Liver (tissue), 10 donors: ENCODE measurements at places on chromosomes 1 and 21. TPM values are rescaled to one million over a fixed set of nuclear protein-coding genes. Genes with fewer than 3 reads are reported as not detected.

- H3K4me1 ChIP-seq: no peaks in the 10 kb centered on the region
- no peaks in the 10 kb centered on the region for H3K27me3 ChIP-seq
- no peak overlapping the region for H3K27ac ChIP-seq
Measured at GRCh38 chr1:14435368-14436023, 163.0 kb upstream of the KAZN start.

Gene PIK3R3
- total RNA-seq: 3.7 TPM

DNA sequence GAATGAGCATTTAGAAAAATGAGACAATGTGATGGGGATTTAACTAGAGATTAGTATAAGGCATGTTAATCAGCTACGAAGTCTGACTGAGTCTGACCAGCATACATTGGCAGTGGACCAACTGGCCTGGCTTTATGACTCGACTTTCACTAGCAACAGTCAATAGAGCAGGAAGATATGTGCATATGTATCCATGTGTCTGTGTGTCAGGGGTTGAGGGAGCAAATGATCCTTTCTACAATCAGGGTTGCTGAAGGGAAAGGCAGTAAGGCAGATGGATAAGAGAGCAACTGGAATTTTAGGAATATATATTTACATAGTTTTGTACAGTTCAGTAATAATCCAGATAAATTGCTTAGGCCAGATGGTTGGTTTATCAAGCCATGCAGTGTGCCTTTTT is 645.6 kb downstream of the PLA2G4A start:
- H3K27ac ChIP-seq: no peak overlapping the region
- no peak for DNase-seq
- H3K4me3 ChIP-seq: no peak overlapping the region
- no peaks in the 10 kb centered on the region for H3K36me3 ChIP-seq
- H3K4me1 ChIP-seq: no peaks in the 10 kb centered on the region

Gene MX2
- 2.6 TPM for total RNA-seq

DNA sequence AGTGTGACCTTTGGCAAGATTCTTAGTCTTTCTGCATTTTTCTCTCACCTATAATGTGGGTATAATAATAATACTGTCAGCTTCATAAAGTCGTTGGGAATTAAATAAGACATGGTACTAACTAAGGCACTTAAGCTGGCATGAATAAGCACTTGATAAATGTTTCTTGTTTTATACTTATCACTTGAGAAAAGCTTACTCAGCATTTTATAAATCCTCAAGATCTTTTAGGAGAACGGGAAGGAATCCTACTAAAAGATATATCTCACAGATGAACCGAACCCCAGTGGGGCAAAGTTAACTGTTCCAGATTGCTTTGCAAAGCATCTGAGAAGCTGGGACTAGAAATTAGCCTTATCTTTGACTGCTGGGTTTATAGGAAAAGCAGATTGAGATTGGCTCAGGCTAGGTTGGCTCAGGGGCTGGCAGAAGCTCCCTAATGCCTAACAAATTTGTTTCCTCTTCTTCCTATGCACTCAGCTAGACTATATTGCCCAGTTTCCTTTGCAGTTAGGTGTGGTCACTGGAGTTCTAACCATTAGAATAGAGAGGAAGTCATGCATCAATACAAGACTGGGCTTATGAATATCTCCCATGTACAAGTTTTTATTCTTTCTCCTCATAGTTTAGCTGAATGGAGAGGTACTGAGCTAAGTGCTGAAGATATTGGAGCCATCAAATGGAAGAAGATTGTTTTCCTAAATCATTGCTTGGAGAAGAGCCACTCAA is 110.3 kb downstream of the TBX15 start:
- H3K4me3 ChIP-seq: no peak overlapping the region
- no peaks in the 10 kb centered on the region for H3K4me1 ChIP-seq
- DNase-seq: no peak
- no peaks in the 10 kb centered on the region for H3K27me3 ChIP-seq

Gene LCE1A
- total RNA-seq: not detected

- H3K4me3 ChIP-seq: no peak overlapping the region
- H3K36me3 ChIP-seq: no peaks in the 10 kb centered on the region
Measured at GRCh38 chr1:211643324-211644212, 31.9 kb downstream of the NEK2 start.

Gene CADM3
- 0.14 TPM for total RNA-seq

DNA sequence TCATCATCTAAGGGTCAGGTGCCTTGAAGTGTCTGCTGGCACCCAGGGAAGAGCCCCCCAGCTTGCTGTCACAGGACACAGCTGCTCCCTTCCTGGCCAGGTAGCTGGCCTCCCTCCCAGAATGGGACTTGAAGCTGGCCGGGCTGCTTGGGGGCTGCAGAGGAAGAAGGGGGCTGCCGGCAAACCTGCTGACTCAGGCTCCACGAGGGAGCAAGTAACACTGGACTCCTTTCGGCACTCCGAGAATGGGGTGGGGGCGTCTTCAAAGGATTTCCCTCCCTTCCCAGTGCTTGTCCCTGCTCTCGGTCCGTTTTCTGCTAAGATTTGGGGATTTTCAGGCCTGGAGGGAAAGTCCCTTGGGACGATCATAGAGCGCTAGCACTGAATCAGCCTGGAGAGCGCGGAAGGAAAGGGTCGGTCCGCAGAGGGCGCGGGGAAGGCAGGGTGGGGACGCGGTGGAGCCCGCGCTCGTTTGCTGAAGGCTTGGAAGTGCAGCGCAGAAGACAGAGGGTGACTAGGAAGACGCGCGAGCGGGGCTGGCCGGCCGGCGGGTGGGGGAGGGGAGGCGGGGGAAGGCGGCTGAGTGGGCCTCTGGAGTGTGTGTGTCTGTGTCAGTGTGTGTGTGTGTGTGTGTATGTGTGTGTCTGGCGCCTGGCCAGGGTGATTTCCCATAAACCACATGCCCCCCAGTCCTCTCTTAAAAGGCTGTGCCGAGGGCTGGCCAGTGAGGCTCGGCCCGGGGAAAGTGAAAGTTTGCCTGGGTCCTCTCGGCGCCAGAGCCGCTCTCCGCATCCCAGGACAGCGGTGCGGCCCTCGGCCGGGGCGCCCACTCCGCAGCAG is at the start of gene CSF1:
TSS of gene CSF1 (plus strand) at position 727 of the 840 bp plus-strand sequence. CDS start 175 bp downstream, outside the sequence.
- peak within 1 kb of the TSS; percentile 79 for H3K4me3 ChIP-seq
- peak within 1 kb of the TSS; percentile 49 for H3K27ac ChIP-seq
- peaks cover 10% of the 10 kb centered on the region for H3K36me3 ChIP-seq
- peaks cover 44% of the 10 kb centered on the region for H3K4me1 ChIP-seq
- peak; percentile 77 for DNase-seq

DNA sequence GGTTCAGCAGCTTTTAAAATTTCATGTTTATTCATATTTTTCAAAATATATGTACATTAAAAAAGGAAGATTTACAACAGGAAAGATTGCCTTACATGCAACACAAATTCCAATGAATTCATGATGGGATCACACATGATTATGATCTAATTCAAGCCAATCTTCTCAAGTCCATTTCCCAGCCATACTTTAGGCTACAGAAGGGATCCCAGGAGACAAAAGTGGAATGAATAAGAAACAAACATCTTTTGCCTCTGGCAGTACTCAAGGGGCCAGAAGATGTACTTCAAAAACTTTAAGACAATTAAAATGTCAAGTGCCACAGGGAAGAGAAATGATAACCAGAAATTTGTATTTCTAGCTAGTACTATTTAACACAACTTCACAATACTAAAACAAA is 10.2 kb upstream of the SH2D5 start:
- no peak overlapping the region for H3K27ac ChIP-seq
- H3K27me3 ChIP-seq: no peaks in the 10 kb centered on the region
- H3K4me1 ChIP-seq: no peaks in the 10 kb centered on the region

DNA sequence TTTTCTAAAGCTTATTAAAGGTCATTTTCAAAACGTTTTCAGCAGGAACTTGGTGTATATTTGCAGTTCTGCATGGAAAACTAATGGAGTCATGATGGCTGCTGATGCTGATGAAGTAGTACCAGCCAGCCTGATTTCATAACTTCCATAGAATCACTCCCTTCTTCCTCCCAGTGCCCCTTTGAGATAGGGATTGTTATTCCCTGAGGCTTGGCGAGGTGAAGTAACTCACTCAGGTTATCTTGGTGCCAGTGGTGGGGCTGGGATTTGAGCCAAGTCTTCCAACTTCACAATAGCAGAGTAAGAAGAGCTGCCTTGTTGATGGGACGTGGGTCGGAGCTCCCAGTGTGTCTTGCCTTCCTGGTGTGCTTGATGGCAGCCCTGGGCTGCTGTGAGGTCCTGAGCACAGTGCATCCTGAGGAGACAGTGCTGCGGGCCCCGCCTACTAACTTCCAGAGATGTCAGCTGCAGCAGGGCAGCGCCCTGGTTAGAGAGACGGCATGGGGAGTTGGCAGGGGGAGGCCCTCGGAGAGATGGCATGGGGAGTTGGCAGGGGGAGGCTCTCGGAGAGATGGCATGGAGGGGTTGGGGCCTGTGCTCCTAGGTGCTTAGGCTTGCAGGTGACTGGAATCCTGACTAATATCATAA is 92.6 kb downstream of the PCBP3 start:
- H3K36me3 ChIP-seq: no peaks in the 10 kb centered on the region
- H3K27me3 ChIP-seq: no peaks in the 10 kb centered on the region
- H3K4me1 ChIP-seq: no peaks in the 10 kb centered on the region
- no peak overlapping the region for H3K4me3 ChIP-seq

Gene SON
- 128 TPM for total RNA-seq

DNA sequence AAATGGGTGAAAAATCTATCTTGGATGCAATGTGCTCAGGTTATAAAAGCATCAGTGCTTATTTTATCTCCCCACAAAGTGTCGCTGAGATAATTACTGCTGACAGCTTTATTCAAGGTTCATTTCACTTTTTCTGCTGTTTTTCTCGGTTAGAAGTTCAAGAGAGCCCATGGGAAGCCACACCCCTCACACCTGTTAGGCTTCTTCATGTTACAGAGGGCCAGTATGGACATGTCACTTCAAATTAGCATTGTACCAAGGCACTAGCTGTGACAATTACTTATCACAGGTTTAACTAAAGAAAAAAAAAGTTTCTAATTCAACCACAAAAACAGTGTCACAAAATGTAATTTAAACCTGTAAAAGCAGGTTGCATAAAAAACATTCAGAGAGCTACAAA is 187.3 kb upstream of the DMRTA2 start:
- no peaks in the 10 kb centered on the region for H3K27me3 ChIP-seq
- no peak for DNase-seq
- H3K27ac ChIP-seq: no peak overlapping the region
- no peak overlapping the region for H3K4me3 ChIP-seq
- no peaks in the 10 kb centered on the region for H3K36me3 ChIP-seq

DNA sequence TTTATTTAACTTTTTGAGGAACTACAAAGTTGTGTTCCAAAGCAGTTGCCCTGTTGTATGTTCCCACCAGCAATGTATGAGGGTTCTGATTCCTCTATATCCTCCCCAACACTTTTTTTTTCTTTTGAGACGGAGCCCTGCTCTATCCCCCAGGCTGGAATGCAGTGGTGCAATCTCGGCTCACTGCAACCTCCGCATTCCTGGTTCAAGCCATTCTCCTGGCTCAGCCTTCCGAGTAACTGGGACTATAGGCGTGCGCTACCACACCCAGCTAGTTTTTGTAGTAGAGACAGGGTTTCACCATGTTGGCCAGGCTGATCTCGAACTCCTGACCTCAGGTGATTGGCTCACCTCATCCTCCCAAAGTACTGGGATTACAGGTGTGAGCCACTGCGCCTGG is 60.4 kb upstream of the ENAH start:
- no peak overlapping the region for H3K27ac ChIP-seq
- H3K27me3 ChIP-seq: no peaks in the 10 kb centered on the region
- no peaks in the 10 kb centered on the region for H3K36me3 ChIP-seq
- H3K4me1 ChIP-seq: no peaks in the 10 kb centered on the region
- H3K4me3 ChIP-seq: no peak overlapping the region
- DNase-seq: no peak

DNA sequence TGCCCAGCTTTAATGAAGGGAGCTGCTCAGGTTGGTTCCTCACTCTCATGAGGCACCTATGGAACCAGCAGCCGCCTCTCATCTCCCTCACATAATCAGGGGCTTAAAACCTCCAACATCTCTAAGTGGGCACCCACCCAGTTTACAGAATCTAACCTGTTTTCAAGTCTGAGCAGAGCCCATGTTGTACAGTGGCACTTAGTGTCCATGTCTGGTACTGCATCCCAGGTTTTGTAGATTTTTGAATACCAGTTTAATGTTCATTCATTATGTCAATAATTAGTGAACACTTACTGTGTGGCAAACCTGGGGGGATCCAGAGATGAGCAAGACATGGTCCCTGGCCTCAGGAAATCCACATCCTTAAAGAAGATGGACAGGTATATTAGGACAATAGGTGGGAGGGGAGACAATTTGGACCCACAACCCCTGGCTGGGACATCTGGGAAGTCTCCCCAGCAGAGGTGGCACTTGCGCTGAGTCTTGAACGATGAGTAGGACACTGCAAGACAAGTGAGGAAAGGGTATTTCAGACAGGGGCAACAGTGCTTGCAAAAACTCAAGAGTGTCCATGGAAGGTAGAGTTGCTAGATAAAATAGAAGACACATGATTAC is 83.3 kb downstream of the LACTBL1 start:
- no peak for DNase-seq
- H3K4me3 ChIP-seq: no peak overlapping the region
- H3K4me1 ChIP-seq: no peaks in the 10 kb centered on the region
- no peak overlapping the region for H3K27ac ChIP-seq
- no peaks in the 10 kb centered on the region for H3K27me3 ChIP-seq

DNA sequence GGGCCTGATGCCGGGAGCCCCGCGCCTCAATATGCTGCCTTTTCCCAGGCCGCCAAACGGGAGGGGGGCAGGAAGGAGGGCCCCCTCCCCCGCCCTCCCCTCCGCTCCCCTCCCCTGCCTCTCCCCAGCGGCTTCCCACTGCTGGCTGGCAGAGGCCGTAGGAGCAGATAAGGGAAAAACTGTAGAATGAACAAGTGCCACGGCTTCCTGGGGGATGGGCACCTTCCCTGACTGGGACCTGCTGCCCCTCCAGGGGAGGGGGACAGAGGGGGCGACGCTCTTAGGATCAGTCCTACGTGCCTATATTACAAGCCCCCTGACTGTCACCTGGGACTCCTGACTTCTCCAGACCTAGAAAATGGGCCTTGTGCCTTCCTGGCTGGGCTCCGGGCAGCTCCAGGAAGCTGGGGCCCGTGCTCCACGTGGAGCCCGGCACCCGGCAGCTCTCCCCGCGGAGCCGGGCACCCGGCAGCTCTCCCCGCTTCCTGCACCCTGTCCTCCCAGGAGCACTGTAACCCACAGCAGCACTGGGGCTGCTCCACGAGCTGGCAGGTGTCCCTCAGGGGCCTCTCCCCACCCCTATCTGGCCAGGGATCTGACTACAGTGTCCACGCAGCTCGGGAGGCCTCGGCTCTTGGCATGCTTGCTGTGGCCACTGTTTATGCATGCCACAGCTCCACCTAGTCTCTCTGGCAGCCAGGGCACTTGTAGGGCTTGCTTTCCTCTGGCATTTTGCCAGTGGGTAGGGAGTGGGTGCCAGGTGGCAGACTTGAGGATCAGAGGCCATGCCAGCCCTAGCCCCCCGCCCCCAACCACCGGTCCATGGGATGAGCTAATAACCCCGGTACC is 674 bp upstream of the HES5 start:
- H3K4me3 ChIP-seq: no peak overlapping the region
- H3K27me3 ChIP-seq: no peaks in the 10 kb centered on the region
- DNase-seq: no peak
- H3K27ac ChIP-seq: no peak overlapping the region
- H3K4me1 ChIP-seq: peaks cover 43% of the 10 kb centered on the region
